ENCODE measurements at places on chromosomes 4 and X.

DNA sequence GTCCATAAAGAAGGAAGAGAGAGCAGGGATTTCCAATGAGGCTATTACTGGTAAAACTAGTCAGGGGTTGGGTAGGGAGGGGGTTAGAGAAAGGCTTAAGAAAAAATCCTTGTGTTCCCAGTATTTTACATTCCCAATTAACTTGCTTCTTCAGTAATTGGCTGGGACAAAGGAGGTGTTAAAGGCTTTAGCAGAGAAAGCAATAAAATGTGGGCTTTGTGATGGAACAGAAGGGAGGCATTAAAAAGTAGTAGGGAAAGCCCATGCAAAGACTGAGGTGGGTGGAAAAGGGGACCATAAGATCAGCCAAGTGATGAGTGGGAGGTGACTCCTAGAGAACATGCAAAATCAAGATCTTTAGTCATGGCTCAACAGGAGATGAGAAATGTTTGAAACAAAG lies 1467.2 kb downstream of the RPA4 start:
- DNase-seq, result no peak

DNA sequence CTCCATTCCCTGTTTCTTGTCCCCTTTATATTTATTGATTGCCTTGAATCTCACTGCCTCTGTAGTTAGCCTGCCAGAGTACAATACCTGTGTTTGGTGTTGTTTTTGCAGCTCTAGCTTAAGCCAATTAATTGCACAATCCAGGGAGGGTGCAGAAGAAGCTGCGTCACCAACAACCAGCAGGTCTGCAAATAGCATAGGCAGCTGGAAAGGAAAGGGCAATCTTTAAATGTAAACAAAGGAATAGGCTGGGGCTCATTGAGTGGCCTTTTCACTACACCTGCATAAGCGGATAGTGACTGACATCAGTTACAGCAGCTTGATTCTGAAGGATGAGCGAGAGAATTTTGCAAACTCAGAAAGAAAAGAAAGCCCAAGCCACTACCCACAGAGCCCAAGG lies 106.8 kb upstream of the RAI2 start:
- DNase-seq, result no peak

DNA sequence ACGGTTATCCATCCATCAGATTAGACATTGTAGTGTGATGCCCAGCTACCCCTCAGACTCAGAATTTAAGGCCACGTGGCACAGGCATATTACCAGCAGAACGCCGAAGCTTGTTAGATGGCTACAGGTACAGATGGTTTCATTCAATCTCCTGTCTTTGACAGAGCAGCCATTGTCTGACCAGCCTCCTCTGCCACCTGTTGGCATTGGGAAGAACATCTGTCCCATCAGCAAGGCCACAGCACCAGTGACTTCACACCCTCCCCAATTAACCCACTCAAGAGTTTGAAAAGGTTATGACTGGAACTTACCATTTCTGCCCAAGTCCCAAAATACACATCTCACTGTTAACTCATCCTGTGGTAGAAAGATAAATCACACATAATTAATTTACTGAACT lies 22.0 kb upstream of the PHKA2 start:
- DNase-seq, result no peak

DNA sequence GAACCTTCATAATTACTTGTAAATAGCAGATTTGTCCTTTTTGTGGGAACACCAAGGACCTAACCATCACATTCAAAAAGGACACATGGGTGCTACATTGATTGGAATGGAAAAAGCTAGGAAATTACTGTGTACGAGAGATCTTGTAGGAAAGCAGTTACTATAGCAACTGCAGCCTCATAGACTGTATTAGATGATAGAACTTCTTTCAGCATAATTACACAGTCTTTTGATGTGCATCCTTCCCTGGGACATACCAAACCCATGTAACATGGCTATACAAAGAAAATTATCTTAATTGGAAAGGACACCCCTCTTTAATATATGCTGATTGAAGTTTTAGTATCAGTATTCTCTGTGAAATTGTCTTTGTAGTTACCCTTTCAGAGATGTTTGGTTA lies 130.7 kb upstream of the CTSO start:
- no peak for DNase-seq

DNA sequence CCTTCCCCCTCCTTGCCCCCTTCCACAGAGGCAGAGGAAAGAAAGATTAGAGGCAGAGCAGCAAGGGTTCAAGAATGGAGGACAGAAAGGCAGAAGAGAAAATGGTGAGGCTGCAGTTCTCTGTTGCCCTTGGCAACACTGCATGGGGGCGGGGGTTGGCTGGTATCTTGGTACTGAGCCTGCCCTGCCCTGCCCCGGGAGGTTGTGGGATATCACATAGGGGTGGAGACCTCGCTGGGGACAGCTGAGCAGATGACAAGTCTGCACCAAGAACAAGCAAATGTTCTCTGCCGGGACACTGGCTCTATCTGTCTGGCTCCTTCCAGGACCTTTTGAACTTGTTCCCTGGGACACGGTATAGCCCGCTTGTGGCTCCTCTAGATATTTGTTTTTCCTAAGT lies 39.8 kb downstream of the NHS start:
- DNase-seq, result no peak

DNA sequence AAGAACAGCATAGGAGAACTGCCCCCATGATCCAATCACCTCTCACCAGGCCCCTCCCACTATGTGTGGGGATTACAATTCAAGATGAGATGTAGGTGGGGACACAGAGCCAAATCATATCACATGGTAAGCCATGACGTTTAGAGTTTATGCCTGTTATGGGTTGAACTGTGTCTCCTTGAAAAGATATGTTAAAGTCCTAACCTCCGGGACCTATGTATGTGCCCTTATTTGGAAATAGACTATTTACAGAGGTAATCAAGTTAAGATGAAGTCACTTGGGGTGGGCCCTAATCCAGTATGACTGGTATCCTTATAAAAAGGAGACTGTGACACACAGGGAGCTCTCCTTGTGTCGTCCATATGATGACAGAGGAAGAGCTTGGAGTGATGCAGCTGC lies 25.2 kb upstream of the SLC2A9 start:
- no peak for DNase-seq

GRCh38 chr4:115687052-115687755 lies 573.8 kb upstream of the NDST4 start:
- no peak for DNase-seq

GRCh38 chr4:188403272-188403671 lies 264.0 kb downstream of the TRIML1 start:
- no peak for DNase-seq

DNA sequence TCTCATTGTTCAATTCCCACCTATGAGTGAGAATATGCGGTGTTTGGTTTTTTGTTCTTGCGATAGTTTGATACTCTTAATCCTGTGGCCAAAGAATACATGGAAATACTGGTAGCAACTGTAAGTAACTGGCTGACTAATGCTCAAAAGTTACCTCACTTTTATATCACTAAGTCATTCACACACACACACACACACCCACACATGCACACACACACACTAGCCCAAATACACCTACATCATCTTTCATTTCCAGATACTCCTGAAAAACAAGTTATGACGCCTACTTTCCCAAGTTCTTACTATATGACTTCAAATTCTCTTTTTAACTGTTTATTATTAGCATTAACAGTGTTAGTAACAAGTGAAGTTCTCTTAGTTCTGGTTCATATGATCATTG lies 101.3 kb downstream of the DCHS2 start:
- no peak for DNase-seq

GRCh38 chr4:8112036-8112576 lies 46.5 kb downstream of the ABLIM2 start:
- no peak for DNase-seq

DNA sequence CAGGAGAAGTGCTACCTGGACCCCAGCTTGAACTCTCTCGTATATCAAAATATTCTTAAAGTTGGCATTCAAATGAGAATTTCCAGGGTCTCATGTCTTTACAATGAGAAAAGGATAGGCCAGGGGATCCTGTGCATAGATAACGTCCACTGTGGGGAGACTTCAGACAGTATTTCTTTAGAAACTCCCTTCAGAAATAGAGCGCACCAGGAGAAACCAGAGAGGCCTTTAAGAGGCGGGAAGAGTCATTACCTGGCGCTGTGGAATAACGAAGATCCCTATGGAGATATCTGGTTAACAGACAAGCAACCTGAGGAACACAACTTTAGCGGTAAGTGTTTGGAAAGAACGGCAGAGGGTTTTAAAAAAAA lies 600 bp downstream of the RADX start:
- no peak for DNase-seq

DNA sequence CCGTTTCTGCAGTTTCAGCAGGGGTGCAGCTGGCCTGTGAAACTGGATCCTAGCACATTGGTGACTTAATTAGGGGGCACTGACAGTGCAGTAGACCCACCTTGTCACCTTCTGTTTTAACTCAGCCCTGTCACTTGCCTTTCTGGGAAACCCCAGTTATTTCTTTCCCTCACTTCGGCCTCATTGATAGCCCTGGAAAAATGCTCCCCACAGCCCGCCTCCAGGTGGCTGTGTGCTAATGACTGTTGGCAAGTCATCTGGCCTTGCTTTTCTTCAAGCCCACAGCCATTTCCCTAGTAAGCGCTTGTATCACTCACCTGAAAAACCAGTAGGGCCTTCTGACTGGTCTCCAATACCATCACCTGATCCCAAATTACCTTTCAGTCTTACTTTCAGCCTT lies 3.3 kb downstream of the CXCR3 start:
- DNase-seq, result no peak

- no peak for DNase-seq
These were observed 1.7 kb upstream of the AFAP1 start for GRCh38 chr4:7941111-7941964.

DNA sequence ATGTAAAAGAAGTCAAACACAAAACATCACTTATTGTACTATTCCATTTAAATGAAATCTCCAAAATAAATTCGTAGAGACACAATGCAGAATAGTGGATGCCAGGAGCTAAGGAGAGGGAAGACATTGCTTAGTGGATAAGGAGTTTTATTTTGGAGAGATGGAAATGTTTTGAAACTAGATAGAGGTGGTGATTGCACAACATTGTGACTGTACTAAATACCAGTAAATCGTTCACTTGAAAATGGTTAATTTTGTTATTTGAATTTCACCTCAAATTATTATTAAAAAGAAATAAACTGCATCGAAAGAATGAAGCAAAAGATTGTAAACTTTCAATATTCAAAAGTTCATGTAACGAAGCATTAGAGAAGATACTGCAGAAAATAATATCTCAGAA lies 9.7 kb upstream of the ACSL4 start:
- DNase-seq, result no peak

- no peak for DNase-seq
These were observed 28.1 kb upstream of the HPRT1 start for GRCh38 chrX:134431894-134432293.

DNA sequence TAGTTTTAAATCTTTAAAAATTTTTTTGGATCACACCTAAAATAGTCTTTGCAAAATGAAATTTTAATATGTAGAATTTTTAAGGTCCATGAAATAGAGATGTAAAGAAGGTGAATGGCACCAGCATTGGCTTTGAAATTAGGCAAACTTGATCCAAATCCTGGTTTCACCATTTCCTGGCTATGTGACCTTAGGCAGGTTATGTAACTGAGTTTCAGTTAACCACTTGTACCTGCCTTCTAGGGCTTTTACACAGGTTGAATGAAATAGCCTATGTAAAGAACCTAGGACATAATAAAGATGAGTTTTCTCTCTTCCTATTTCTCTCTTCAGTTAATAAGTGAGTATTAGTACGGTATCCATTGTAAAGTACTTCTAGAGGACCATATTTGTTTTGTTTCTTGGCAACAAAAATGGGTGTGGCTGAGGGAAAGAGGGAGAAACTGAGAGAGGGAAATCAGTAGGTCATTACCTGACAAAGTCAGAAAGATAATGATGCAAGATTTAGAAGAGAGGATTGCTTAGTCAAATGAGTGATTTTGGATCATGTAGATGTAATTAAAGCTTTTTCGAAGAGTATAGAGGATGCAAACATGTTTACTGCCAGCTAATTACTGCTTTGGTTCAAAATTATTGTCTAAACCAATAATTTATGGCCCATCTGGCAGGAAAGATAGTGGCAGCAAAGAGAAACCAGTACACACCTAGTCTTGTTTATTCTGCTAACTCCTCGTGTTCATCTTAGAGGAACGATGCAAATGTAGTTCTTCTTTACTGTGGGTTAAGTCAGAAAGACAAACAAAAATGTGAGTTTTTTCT lies 81.9 kb downstream of the PDLIM5 start:
- DNase-seq, result no peak

All from stimulated activated CD4-positive, alpha-beta T cell treated with anti-CD3 and anti-CD28 coated beads, Interleukin-2, amount 100 ng/mL, for 48 hours (primary cell).